T-cell (primary cell): ENCODE measurements at places on chromosomes 7 and 10.

- DNase-seq: no peak
- H3K4me3 ChIP-seq: no peak overlapping the region
- no peaks in the 10 kb centered on the region for H3K27me3 ChIP-seq
- H3K36me3 ChIP-seq: no peaks in the 10 kb centered on the region
Measured at GRCh38 chr7:86815556-86815955, 171.8 kb downstream of the GRM3 start.

GRCh38 chr10:126014309-126014708, 117.9 kb downstream of the FANK1 start:
- no peaks in the 10 kb centered on the region for H3K36me3 ChIP-seq
- peaks cover 8% of the 10 kb centered on the region for H3K4me1 ChIP-seq
- no peak for DNase-seq
- peaks cover 5% of the 10 kb centered on the region for H3K27me3 ChIP-seq
- H3K27ac ChIP-seq: no peak overlapping the region

DNA sequence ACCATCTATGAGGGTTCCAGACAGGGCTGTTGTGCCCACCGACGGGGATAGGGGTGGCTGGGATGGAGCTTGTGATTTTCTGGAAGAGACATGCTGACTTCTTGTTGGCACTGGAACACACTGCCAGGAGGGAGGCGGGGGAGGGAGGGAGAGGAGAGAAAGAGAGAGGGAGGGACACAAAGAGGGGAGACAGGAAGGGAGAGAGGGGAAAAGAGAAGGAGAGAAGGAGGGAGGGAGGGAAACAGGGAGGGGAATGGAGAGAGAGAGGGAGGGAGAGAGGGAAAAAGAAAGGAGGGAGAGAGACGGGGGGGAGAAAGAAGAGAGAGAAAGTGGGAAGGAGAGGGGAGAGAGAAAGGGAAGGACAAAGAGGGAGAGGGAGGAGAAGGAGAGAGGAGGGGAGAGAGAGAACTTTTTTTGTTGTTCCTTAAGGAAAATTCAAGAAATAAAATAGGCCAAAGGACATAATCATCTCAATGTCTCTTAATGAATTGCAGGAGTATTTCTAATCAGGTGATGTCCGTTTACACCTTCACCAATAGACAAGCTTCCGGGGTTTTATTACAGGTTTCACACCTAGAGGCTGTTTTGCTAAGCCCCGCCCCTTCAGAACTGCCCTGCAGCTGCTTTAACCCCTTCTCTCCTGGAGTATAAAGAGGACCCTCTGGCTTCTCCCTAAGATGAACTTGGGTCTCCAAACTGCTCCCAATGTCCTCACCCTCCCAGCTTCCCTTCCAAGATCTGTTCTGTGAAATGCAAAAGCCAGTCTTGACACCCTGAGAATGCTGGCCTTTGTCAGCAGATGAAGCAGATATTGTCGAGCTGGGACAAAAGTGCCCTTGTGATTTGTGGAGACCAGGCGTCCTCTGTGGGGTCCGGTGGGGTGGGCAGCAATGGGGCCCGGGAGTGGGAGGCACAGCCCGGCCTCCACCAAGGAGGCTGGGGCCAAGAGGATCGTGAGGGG, 82.0 kb upstream of the GTF2IRD1 start:
- no peak overlapping the region for H3K27ac ChIP-seq
- no peaks in the 10 kb centered on the region for H3K36me3 ChIP-seq
- H3K4me3 ChIP-seq: no peak overlapping the region
- no peak for DNase-seq

DNA sequence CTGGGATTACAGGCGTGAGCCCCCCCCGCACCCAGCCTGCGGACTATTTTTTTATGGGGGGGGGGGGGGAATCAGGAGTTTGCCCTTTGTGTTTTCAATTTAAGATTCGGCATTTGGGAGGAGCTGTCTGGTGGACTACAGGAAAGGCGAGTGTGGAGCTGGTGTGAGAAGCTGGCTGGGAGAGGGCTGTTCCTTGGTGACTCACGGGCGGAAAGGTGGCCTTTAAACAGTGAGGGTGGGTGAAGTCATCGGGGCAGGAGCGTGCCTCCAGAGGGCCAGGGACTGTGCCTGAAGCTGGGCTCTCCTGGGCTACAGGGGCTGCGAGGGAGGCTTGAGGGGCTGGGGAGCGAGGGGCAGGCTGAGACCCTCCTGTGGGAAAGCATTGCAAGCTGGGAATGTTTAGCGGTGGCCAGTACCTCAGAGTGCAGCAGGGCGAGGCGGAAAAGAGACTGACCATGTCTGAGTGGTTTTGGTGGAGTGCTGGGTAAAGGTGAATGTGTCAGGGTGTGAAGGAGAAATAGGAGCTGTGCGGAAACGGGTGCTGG, 39.7 kb upstream of the ZNF32 start:
- H3K27me3 ChIP-seq: no peaks in the 10 kb centered on the region
- no peaks in the 10 kb centered on the region for H3K4me1 ChIP-seq
- no peak overlapping the region for H3K27ac ChIP-seq

- H3K27ac ChIP-seq: peak overlapping the region; percentile 85
- H3K4me1 ChIP-seq: peaks cover 30% of the 10 kb centered on the region
- no peak for DNase-seq
- no peaks in the 10 kb centered on the region for H3K36me3 ChIP-seq
- H3K4me3 ChIP-seq: peak overlapping the region; percentile 75
- no peaks in the 10 kb centered on the region for H3K27me3 ChIP-seq
Measured at GRCh38 chr7:55573234-55573900, 1.1 kb upstream of the VOPP1 start.

- H3K27me3 ChIP-seq: no peaks in the 10 kb centered on the region
- no peaks in the 10 kb centered on the region for H3K36me3 ChIP-seq
- H3K27ac ChIP-seq: no peak overlapping the region
- H3K4me3 ChIP-seq: no peak overlapping the region
- no peak for DNase-seq
Measured at GRCh38 chr7:85508642-85509410, 322.0 kb upstream of the SEMA3D start.

- no peaks in the 10 kb centered on the region for H3K27me3 ChIP-seq
- DNase-seq: no peak
- H3K36me3 ChIP-seq: no peaks in the 10 kb centered on the region
- no peak overlapping the region for H3K4me3 ChIP-seq
- H3K27ac ChIP-seq: no peak overlapping the region
Measured at GRCh38 chr10:57952741-57953140, 315.0 kb downstream of the IPMK start.

DNA sequence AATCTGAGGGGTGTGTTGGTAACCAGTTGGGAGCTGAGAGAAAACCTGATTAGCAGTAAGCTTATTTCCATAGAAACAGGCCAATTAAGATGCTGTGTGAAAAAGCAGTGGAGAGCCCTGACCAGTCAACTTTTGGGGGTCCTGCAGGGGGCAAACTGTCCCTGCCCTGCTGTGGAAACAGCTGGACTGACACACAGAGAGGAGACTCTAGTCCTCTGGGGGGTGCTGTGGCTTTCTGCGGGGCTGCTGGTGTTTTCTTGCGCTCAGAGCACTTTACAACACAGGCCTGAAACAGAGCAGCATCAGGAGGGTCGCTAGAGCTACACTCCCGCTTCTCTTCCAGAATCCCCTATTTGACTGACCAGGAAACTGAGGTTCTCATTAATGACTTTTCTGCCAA, 546.9 kb upstream of the GALNT17 start:
- no peak for DNase-seq
- no peak overlapping the region for H3K27ac ChIP-seq
- H3K27me3 ChIP-seq: no peaks in the 10 kb centered on the region
- no peaks in the 10 kb centered on the region for H3K4me1 ChIP-seq
- H3K4me3 ChIP-seq: no peak overlapping the region
- no peaks in the 10 kb centered on the region for H3K36me3 ChIP-seq

- H3K4me3 ChIP-seq: no peak overlapping the region
- no peaks in the 10 kb centered on the region for H3K36me3 ChIP-seq
- no peak for DNase-seq
- no peaks in the 10 kb centered on the region for H3K4me1 ChIP-seq
- H3K27me3 ChIP-seq: no peaks in the 10 kb centered on the region
- no peak overlapping the region for H3K27ac ChIP-seq
Measured at GRCh38 chr7:19560111-19560883, 148.5 kb downstream of the POLR1F start.

DNA sequence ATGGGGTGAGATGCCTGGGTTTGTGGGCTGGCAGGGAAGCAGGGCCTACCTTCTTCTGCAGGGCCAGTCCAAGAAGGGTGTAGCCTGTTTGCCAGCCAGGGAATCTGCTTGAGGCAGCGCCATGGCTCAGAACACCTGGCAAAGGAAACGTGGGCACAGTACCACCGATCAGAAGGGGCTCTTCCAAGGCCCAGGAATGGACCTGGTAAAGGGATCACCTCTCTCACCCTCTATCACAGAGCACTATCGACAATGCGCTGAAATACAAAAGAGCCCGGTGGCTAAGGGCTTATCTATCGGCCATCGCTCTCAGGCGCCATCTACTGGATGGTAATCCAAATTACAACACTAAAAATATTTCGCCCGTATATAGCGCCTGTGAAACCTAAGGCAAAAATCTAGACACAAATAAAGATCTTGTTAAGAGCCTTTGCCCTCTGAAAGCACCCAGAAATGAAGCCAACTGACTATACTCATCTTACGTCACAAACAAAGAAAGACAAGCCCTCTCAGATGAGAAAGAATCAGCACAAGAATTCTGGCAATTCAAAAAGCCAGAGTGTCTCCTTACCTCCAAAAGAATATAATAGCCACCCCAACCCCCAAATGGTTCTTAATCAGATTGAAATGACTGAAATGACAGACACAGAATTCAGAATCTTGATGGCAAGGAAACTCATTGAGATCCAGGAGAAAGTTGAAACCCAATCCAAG, 217.8 kb upstream of the HPS1 start:
- no peak overlapping the region for H3K27ac ChIP-seq
- peaks cover 3% of the 10 kb centered on the region for H3K4me1 ChIP-seq

- peaks cover 11% of the 10 kb centered on the region for H3K27me3 ChIP-seq
- DNase-seq: no peak
- no peak overlapping the region for H3K27ac ChIP-seq
- H3K4me1 ChIP-seq: no peaks in the 10 kb centered on the region
Measured at GRCh38 chr7:148403466-148403993, 187.0 kb upstream of the C7orf33 start.

DNA sequence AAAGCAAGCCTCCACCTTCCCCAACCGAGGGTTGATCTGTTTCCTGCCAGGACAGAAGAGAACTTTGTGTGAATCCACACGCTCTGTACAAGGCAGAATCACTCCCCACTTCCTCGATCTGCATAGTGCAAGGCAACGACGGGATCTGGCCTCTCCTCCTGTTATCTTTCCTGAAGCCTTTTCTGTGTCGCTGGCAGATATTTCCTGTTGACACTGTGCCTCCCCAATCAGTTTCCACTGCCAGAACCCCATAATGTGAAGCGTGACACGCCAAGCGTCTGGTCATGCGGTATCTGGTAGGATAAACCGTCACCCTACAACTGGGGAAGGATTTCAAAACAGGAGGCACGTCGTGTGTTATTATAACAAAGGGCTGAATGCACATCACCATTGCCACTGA, 57.2 kb downstream of the FAM171A1 start:
- H3K36me3 ChIP-seq: no peaks in the 10 kb centered on the region
- H3K27me3 ChIP-seq: no peaks in the 10 kb centered on the region
- H3K27ac ChIP-seq: no peak overlapping the region
- H3K4me3 ChIP-seq: no peak overlapping the region
- no peaks in the 10 kb centered on the region for H3K4me1 ChIP-seq

- H3K36me3 ChIP-seq: no peaks in the 10 kb centered on the region
- no peak overlapping the region for H3K27ac ChIP-seq
- no peak for DNase-seq
- H3K4me1 ChIP-seq: no peaks in the 10 kb centered on the region
Measured at GRCh38 chr10:4303045-4303444, 518.0 kb upstream of the KLF6 start.

DNA sequence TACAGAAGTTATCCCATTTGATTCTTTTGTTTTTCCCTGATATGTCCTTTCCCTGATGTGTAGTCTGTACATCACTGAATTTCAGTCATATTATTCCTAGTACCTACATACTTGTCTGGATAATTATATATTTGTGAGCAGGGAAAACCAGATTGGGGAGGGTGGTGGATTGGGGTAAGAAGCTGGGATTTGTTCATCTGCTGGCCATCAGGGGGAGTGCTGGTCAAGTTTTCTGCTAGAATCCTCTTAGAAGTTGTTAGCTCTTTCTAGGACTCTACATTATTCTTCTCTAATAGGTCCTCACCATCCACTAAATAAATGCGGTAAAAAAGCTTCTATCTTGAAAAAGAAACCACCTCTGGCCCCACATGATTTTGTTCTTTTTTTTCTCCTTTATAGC, 232.7 kb upstream of the TAC1 start:
- no peaks in the 10 kb centered on the region for H3K27me3 ChIP-seq
- H3K4me1 ChIP-seq: no peaks in the 10 kb centered on the region
- H3K36me3 ChIP-seq: no peaks in the 10 kb centered on the region
- H3K4me3 ChIP-seq: no peak overlapping the region
- no peak for DNase-seq

DNA sequence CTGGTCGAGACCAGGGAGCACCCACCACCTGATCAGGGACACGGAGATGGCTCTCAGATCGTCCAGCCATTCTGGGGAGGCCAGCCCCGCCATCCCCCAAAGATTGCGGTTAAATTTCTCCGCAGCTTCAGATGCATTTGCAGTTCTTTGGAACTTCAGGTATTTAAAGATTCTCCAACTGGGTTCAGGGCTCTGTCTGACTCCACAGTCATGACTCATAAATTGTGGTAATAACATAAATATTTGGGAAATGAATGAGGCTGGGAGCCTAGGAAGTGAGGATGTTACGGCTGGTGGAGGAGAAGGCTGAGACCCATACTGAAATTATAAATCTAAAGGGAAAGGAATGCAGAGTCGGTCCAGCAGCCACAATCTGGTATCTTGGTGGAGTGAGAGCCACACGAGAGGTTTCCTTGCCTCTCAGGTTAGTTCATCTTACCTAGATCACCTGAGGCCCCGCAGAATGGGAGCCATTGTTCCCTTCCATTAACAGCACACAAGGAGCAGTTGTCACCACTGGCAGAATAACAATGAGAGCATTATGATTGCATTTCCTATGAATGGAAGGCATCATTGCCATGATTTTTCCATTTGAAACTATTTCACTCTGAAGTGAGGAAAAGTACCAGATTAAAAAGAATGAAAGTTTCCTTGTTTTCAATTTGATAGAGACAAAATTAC, 26.7 kb upstream of the DNAJB6 start:
- H3K27ac ChIP-seq: no peak overlapping the region
- no peak for DNase-seq
- no peaks in the 10 kb centered on the region for H3K27me3 ChIP-seq
- no peak overlapping the region for H3K4me3 ChIP-seq
- H3K4me1 ChIP-seq: peaks cover 7% of the 10 kb centered on the region

- no peaks in the 10 kb centered on the region for H3K27me3 ChIP-seq
- H3K4me1 ChIP-seq: peaks cover 64% of the 10 kb centered on the region
- H3K4me3 ChIP-seq: no peak overlapping the region
Measured at GRCh38 chr10:48802611-48803071, 118.0 kb downstream of the WDFY4 start.

GRCh38 chr10:48272682-48273081, 1.8 kb downstream of the FRMPD2 start:
- no peak overlapping the region for H3K4me3 ChIP-seq
- H3K27ac ChIP-seq: no peak overlapping the region
- DNase-seq: no peak
- H3K27me3 ChIP-seq: no peaks in the 10 kb centered on the region
- H3K36me3 ChIP-seq: no peaks in the 10 kb centered on the region
- no peaks in the 10 kb centered on the region for H3K4me1 ChIP-seq

- no peak for DNase-seq
- no peak overlapping the region for H3K4me3 ChIP-seq
- H3K27ac ChIP-seq: no peak overlapping the region
- H3K36me3 ChIP-seq: no peaks in the 10 kb centered on the region
- no peaks in the 10 kb centered on the region for H3K4me1 ChIP-seq
Measured at GRCh38 chr7:113263749-113264148, 145.4 kb upstream of the SMIM30 start.

- H3K4me1 ChIP-seq: no peaks in the 10 kb centered on the region
- H3K4me3 ChIP-seq: no peak overlapping the region
- H3K27me3 ChIP-seq: peaks cover 7% of the 10 kb centered on the region
- H3K27ac ChIP-seq: no peak overlapping the region
Measured at GRCh38 chr10:31194986-31195385, 124.0 kb upstream of the ZEB1 start.
